ENCODE measurements at places on chromosomes 1 and 21. TPM values are rescaled to one million over a fixed set of nuclear protein-coding genes. Genes with fewer than 3 reads are reported as not detected.

The TNNI3K gene
- total RNA-seq, result 93.4 TPM

The RCSD1 gene
- total RNA-seq, result 45.3 TPM

The IVL gene
- total RNA-seq, result not detected

The DISC1 gene
- total RNA-seq, result 4.3 TPM

The MMEL1 gene
- total RNA-seq, result not detected

The NUDT4B gene
- not detected for total RNA-seq

The C2CD4D gene
- total RNA-seq, result not detected

The TMEM240 gene
- 8.9 TPM for total RNA-seq

The FCRLB gene
- total RNA-seq, result 0.17 TPM

The TAS1R2 gene
- not detected for total RNA-seq

The NDC1 gene
- total RNA-seq, result 6.7 TPM

The CD244 gene
- total RNA-seq, result 0.27 TPM

The HTR1D gene
- total RNA-seq, result 0.07 TPM

The DDR2 gene
- total RNA-seq, result 26.1 TPM

The S100A12 gene
- 3.5 TPM for total RNA-seq

The NOTCH2 gene
- total RNA-seq, result 15.6 TPM

The SPRR2A gene
- not detected for total RNA-seq

The SLC5A3 gene
- total RNA-seq, result 4.3 TPM

The CLCNKB gene
- 2.1 TPM for total RNA-seq

The MXRA8 gene
- total RNA-seq, result 16.8 TPM

The VANGL2 gene
- total RNA-seq, result 2.6 TPM

The ITLN1 gene
- 65.8 TPM for total RNA-seq

The PTCH2 gene
- total RNA-seq, result 0.40 TPM

The PTPRC gene
- 6.9 TPM for total RNA-seq

The RNASEL gene
- total RNA-seq, result 2.7 TPM

The PRAMEF14 gene
- not detected for total RNA-seq

The TMPRSS15 gene
- total RNA-seq, result not detected

The BTF3L4 gene
- total RNA-seq, result 30.8 TPM

The TTC22 gene
- 0.17 TPM for total RNA-seq

The CNIH3 gene
- 0.99 TPM for total RNA-seq

The CD48 gene
- 2.4 TPM for total RNA-seq
